ENCODE measurements at places on chromosomes 13 and 19.

- no peak for DNase-seq
Measured at GRCh38 chr13:77047649-77048343, 20.8 kb upstream of the FBXL3 start.

GRCh38 chr13:20349564-20350381 lies 117.7 kb upstream of the GJB6 start:
- DNase-seq, result no peak

DNA sequence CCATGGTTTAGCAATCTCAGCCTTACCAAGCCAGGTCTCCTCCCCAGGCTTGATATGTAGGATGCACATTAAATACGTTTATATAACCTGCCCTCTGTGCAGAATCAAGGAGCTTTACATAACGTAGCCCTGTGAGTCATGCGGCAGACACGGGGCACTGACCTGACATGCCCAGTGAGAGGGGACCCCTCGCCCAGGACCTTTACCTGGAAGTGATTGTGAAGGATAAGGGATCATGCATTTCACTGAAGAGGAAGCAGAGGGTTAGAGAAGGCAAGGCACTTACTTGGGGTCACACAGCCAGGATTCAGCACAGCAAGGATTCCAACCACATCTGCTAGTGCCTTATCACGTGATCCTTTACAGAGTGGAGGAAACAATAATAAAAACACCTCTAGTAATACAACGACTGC lies 18.9 kb upstream of the FOSB start:
- DNase-seq, result no peak

DNA sequence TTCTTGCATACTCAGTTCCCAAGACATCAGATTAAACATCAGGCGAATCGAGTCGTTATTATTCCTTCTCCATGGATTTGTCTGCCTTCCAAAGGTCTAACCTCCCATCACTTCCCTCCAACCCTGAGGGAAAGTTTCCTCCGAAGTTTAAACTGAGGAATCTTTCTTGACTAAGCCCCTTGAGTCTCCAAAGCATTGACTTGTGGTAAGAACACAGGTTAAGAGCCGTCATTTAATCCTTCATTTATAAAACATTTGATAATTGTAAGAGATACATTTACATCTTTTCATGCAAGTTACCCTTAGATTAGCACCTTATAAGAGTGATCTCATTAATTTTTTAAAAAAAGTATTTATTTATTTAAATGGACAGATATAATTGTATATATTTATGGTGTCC lies at the start of gene OR7A10:
OR7A10 (minus strand) TSS at position 101 of the 400 bp plus-strand sequence. CDS start 7,045 bp downstream, outside the sequence.
- DNase-seq, result no peak

DNA sequence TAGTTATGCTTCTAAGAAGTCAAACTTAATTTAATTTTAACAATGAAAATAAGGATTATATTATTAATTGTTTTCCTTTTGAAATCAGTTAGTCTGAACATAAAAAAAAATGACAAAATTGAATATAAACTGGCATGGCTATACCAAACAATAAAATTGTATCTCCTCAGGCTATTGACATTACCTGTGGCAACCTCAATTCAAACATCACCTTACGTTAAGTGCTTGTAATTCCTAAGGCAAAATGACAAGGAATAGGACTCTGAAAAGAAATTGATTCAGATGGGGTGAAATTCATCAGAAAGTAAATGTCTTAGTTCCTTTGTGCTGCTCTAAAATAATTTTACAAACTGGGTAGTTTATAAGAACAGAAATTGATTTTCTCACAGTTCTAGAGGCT lies 89.5 kb downstream of the SLITRK6 start:
- no peak for DNase-seq

- DNase-seq, result no peak
Measured at GRCh38 chr13:26435171-26435570, 122.3 kb upstream of the WASF3 start.

DNA sequence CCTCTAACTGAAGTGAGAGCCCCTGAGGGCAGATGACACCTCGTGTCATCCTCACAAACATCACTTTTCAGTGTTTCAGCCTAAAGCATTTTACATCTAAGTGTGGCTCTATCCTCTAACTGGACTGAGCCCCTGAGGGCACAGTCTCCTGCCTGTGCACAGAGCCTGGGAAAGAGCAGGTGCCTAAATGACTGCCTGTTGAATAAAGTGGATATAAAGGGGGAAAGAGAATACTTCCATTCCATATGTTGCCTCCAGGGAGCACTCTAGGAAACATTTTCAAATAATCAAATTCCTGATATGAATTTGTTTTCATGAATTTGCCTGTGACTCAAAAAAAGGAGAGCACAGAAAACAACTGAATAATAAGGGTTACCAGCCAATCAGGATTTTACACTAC lies 32.2 kb downstream of the CNMD start:
- DNase-seq, result no peak

- DNase-seq, result no peak
Measured at GRCh38 chr13:33745370-33746324, 72.3 kb upstream of the RFC3 start.

DNA sequence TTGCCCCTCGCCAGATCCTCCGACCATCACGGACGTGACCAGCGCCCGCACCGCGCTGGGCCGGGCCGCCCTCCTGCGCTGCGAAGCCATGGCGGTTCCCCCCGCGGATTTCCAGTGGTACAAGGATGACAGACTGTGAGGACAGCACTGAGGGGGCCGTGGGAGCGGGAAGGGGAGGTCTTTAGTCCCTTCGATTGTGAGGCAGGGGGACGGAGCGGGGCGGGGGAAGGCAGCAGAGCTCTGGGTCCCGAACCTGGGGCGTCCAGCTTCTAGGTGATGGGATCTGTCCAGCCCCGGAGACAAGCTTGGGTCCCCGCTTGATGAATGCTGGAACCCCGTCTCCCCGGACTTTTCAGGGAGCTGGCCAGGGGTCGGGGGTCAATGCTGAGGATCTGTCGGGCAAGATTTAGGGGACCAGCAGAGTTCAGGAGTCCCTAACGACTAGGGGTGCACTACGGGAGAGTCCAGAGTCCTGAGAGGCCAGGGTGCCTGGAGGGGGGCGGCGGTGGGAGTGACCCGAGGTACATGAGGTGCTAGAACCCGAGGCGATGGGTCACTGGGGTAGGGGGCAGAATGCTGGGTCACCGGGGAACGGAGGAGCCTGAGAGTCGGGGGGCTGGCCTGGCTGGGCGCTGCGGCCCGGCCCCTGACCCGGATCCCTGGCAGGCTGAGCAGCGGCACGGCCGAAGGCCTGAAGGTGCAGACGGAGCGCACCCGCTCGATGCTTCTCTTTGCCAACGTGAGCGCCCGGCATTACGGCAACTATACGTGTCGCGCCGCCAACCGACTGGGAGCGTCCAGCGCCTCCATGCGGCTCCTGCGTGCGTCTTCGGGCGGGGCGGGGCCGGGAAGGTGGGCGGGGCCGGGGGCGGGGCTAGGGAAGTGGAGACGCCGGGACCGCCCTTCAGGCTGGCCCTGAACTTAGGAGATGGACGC lies 14.6 kb downstream of the VSIG10L start:
- DNase-seq, result no peak

DNA sequence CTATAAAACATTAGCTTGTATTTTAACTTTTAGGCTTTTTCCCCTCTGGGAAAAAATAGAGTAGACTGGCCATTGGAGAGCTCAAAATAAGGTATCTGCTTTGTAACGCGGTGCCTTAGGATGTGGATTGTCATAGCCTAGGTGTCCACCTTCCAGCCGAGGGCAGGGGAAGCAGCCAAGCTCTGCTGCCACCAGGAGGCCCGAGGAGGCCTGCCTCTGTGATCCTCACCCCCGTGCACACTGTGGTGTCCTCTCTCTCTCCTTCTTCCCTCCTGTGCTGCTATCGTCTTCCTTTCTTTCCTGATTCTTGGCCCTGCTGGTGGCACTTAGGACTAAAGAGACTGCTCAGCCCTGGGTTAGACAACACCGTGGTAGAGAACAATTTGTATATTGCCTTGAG lies 11.3 kb downstream of the HNRNPM start:
- DNase-seq, result no peak

DNA sequence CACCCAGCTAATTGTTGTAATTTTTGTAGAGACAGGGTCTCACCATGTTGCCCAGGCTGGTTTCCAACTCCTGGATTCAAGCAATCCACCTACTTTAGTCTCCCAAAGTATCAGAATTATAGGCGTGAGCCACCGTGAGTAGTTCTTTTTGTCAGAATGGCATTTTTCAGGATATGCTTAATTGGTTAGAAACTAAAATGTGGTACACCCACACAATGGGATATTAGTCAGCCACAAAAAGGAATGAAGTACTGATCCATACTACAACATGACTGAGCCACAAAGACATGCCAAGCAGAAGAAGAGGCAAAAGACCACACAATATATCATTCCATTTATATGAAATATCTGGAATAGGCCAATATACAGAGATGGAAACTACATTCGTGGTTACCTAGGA lies 41.7 kb upstream of the MAP3K10 start:
- no peak for DNase-seq

DNA sequence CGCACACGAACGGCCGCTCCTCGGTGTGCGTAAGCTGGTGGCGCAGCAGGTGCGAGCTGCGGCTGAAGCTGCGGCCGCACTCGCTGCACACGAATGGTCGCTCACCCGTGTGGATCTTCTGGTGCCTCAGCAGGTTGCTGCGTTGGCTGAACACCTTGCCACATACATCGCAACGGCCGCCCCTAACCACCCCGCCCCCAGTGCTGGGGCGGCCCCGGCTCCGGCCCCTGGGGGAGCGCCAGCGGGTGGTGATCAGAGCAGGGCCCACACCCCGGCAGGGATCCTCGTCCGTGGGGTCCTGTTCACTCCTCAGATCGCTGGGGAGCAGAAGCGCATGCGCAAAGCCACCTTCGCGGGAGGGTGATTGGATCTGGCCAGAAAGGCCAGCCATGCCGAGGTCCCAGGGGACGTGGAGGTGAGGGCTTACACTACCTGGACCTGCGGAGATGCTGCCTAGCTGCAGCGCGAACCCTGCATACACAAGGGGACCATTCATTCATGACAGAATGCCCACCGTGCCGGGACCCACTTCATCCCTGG lies 4.7 kb upstream of the UBE2M start:
- no peak for DNase-seq

- DNase-seq, result no peak
Measured at GRCh38 chr13:97266332-97266731, 44.2 kb downstream of the MBNL2 start.

DNA sequence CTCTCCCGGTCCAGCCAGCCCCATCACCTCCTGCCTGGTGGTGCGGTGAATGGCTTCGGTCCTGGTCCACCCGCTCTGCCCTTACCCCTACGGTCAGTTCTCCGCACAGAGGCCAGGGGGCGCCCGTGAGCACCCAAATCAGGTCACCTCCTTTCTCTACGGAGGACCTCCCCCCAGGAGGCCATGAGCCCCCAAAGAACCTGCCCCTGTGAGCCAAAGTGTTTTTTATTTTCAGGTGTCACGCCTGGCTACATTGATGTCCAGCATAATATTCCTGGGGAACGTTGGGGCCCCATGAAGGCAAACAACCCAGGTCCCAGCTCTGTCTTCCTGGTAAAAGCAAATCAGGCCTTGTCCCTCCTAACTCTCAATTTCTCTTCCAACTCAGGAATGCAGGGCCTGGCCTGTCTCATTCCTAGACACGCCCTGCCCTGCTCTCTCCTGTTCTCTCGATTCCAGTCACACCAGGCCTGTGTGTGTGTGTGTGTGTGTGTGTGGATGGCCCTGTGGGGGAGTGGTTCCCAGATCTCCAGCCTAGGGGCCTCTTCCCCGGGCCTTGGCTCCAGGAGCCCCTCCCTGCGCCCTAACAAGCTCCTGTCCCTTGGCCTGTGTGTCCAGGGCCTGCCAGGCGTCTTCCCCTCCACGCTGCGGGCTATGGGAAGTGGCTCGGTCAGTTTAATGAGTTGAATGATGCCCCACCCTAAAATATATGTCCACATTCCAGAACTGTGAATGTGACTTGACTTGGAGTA lies 9.7 kb upstream of the GIPC1 start:
- no peak for DNase-seq
